ENCODE measurements at places on chromosomes 13 and 19. TPM values are rescaled to one million over a fixed set of nuclear protein-coding genes. Genes with fewer than 3 reads are reported as not detected.
A peak's percentile ranks its signal among the peaks of the same experiment; 100 is the strongest.

DNA sequence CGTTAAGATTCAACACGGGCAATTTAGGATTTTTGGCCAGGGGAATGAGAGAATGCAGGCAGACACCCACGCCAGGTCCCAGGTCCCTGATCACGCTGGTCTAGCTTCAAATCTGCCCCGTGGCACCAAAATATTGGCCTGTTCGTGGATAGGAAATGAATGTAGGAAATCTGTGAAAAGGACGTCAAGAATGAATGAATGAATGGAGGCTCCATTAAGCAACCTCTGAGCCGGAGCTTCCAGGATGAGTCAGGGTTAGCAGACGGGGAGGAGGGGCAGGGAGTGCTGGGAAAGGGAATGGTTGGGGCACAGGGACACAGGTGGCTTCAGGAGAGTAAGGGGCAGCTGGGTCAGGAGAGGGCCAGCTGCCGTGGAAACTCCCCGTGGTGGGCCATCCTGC is 4.2 kb downstream of the SULT2B1 start:
- DNase-seq = no peak

- DNase-seq = no peak
These were observed 14.4 kb downstream of the TDRD3 start for GRCh38 chr13:60411464-60411863.

DNA sequence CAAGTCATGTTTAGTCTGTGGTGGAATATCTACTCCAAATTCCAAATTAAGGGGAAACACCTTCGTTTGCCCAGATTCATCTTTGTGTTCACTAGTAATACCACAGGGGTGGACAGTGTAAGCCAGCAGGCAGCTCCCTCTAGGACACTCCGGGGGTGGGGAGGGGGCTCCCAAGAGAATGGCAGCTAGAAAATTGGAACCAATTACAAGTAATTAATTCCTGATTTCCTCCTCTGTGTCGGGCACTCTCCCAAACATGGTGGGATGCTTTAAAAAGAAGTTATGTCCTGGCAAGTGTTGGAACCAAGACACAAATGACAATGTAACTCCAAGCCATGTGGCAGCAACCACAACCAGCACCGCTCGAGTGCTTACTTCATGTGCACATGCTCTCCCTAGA is 5.9 kb downstream of the COL4A1 start:
- DNase-seq = no peak

DNA sequence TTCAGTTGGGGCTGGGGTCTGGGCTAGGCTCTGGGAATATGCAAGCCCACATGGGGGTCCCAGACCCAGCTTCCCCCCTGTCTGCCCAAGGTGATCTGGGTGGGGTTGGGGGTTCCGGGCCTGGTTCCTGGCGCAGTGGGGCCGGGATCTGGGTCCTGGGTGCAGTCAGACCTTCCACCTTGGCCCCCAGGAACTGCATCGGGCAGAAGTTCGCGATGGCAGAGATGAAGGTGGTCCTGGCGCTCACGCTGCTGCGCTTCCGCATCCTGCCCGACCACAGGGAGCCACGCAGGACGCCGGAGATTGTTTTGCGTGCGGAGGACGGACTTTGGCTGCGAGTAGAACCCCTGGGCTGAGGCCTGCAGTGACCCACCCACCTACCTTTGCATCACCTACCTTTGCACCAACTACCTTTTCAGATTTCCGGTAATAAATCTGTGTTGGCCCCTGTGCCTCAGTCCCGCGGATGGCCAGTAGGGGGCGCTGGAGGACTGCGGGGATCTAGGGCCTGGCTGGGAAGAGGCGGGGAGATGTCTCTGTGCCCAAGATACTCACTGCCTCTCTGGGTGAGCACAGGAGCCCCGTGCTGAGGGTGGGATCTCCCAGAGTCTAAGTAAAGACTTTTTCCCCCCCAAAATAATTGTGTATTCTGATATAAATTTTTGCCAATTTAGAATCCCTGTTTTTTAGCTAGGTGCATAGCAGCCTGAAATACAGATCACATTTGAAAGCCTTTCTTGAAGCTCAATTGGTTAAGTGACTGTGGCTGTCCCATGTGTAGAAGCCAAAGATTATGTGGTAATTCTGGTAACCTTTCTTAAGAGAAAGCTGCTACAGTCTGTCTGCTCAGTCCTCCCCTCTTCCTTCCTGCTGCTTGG is 11.5 kb upstream of the CYP4F3 start:
- DNase-seq = peak; percentile 80

DNA sequence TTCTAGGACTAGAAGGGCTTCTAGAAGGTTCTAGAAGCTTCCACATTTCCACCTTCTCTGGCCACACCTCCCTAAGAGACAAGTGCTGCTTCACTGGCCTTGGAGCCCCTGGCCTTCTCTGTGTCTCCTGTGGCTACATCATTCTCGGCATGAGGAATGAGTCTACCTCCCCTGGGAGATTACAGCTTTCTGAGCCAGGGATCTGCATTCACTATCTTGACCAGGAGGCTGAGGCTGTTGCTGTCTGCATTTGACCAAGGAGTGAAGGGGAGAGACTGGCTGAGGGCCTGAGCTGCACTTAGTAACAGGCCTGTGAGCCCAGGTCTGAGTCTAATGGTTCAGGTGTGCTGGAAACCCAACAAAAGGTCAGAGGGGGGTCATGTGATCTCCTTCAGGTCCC is 5.3 kb downstream of the CPAMD8 start:
- DNase-seq = no peak

GRCh38 chr19:28578786-28579505 is 634.0 kb downstream of the UQCRFS1 start:
- no peak for DNase-seq

- DNase-seq = no peak
These were observed 3.0 kb upstream of the CCNP start for GRCh38 chr19:40229484-40229883.

GRCh38 chr19:2478278-2478755 is 2.4 kb downstream of the GADD45B start:
- DNase-seq = peak; percentile 62

- no peak for DNase-seq
These were observed 44.0 kb upstream of the FLT1 start for GRCh38 chr13:28538932-28539331.

ZNF549 gene
- 7.1 TPM for total RNA-seq

PGLYRP2 gene
- total RNA-seq = 0.49 TPM
